ENCODE measurements at places on chromosomes 4 and X.

DNA sequence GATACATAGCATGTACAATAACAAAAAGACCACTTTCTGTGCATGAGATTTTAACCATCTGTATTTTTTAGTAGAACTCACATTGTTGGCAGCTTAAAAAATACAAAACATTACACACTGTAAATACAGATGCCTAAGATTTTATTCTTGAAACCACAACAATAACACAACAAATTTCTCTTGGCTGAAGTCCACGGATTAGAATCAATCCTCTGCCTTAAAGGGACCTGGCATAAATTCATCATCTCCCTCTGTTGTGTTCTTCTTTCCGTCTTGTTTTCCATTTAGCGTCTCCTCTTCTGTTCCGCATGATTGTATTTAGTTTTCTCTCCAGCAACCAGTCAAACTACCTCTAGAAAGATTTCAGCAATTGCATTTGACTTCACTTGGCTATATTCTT, 231.0 kb downstream of the SPOCK3 start:
- DNase-seq, result no peak

GRCh38 chr4:174154215-174154854, 129.1 kb downstream of the FBXO8 start:
- DNase-seq, result no peak

- DNase-seq, result no peak
Measured at GRCh38 chr4:41838590-41838989, 90.1 kb upstream of the PHOX2B start.

- DNase-seq, result no peak
Measured at GRCh38 chr4:33482773-33483172, 2761.5 kb downstream of the ARAP2 start.

- DNase-seq, result no peak
Measured at GRCh38 chr4:67988991-67989390, 25.7 kb upstream of the TMPRSS11A start.

- DNase-seq, result no peak
Measured at GRCh38 chrX:44708470-44708869, 135.4 kb upstream of the DUSP21 start.

DNA sequence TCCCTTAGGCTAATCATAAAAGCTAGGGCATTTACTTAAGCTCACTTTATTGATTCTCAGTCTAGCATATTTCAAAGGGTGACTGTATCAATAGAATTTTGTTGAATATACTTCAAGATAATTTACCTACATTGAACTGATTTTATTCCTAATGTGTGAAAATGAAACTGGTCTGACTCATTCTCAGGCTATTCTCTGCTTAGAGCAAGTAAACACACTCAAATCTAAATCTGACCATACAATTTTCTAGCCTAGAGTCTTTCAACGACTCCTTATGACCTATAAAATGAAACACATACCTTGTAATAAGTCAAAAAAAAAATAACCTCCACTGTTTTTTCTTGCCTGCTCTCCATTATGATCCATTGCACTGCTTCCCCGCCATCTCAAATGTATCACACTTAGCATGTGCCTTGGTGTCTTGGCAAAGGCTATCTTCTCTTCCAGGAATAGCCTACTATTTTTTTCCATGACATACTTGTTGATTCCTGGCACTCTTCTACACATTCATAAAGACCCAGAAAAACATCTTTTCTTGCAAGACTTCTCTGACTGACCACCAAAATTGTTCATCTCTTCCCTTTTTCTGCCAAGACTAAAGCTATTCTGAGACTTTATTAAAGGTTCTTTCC, 965.1 kb upstream of the HS3ST1 start:
- DNase-seq, result no peak

GRCh38 chr4:13092702-13093101, 391.4 kb downstream of the RAB28 start:
- no peak for DNase-seq

GRCh38 chr4:17029432-17029831, 131.0 kb upstream of the LDB2 start:
- no peak for DNase-seq

GRCh38 chr4:40305328-40306170, 29.6 kb upstream of the CHRNA9 start:
- DNase-seq, result no peak

GRCh38 chr4:7964890-7965662, 25.4 kb upstream of the AFAP1 start:
- DNase-seq, result no peak

DNA sequence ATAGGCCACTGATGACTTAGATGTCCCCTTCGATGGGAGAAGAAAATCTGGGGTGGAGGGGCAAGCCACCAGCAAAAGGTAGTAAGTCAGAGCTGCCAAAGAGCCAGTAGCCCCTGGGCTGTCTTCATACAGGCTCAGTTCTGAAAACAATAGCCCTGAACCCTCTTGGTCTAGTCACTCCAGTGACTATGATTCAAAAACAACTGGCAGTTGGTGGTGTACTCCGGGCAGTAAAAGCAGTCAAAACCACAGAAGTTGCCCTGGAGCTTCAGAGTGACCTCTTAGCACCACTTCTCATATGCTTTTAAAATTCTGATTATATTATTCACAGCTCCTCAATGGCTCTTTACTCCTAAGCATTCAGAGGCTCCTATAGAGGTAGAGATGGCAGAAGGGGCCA, 164.3 kb upstream of the MAMLD1 start:
- no peak for DNase-seq

GRCh38 chr4:148182230-148182911, 259.8 kb downstream of the NR3C2 start:
- no peak for DNase-seq

DNA sequence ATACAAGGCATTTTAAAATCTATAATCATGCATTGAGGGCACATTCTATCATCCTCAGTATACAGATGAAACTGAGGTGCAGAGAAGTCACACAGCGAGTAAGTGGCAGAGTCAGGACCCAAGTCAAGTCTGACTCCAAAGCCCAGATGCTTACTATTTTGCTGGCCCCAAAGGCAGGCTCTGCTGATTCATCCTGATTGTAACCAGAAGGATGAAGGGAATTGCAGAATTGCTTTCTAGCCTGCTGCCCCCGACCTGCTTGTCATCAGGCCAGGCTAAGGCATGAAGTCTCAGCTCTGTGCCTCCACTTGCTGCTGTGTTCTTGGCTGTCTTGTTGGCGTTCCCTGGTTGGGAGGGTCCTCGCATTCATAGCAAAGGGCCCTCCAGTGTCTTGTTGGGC, 62.7 kb downstream of the SLC9A6 start:
- DNase-seq, result no peak

DNA sequence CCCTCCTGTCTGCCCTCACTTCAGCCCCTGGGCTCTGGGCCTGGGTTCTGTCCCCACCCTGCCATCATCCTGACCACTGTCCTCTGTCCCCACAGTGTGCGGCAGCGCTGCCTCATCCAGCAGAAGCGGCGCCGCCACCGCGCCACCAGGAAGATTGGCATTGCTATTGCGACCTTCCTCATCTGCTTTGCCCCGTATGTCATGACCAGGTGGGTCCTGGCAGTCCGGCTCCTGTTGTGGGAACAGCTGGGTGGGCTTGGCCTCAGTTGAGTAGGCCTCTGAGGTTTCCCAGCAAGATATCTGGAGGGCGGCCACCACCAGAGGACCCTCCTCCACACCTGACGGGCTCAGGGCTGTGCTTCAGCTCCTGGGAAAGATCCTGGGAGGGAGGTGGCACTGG, 2.2 kb downstream of the GPR78 start:
- no peak for DNase-seq

- no peak for DNase-seq
Measured at GRCh38 chr4:85509882-85510631, 35.1 kb downstream of the ARHGAP24 start.

DNA sequence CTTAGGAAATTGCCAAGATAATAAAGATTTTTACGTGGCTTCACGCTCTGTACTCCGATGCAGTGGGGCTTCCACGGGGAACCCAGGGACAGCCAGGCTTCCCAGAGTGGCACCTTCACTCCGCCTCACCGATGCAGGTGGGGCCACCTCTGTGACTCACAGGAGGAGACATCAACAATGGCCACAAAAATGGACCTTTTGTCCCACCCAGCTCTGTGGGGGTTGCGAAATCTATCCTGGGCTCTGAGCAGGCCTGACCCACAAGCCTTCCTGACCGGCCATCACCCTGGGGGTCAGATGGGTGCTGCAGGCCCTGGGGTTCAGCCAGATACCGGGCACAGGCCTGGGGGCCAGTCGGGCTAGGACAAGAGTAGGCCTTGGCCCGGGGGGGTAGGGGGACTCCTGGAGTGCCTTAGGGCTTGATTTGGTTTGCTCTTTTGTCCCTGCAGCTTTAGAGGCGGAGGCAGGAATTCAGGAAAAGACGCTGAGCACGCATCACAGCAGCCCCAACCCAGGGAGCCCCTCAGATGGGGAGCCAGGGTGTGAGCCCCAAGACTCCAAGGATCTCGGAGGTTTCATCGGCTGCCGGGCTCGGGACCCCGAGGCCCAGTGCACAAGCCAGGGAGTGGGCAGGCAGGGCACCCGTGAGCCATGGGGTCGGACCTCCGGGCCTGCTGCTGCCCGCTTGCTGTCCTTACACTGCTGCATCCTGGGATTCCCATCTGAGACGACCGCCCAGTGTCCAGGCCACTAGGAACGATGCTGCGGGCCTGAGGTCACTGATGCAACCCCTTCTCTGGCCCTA, 136.5 kb upstream of the NKX1-1 start:
- no peak for DNase-seq

GRCh38 chrX:151183233-151183753, 6.9 kb downstream of the GPR50 start:
- DNase-seq, result no peak

GRCh38 chr4:123449780-123450179, 53.2 kb downstream of the SPRY1 start:
- no peak for DNase-seq

GRCh38 chr4:166257891-166258290, 384.9 kb downstream of the TLL1 start:
- no peak for DNase-seq

GRCh38 chr4:138291431-138291830, 49.3 kb upstream of the SLC7A11 start:
- no peak for DNase-seq

- no peak for DNase-seq
Measured at GRCh38 chr4:177315767-177316464, 6.2 kb downstream of the NEIL3 start.

GRCh38 chr4:99008051-99008450, 12.5 kb downstream of the METAP1 start:
- DNase-seq, result no peak

- no peak for DNase-seq
Measured at GRCh38 chr4:147785129-147785528, 53.2 kb downstream of the ARHGAP10 start.

- no peak for DNase-seq
Measured at GRCh38 chr4:113350576-113350975, 301.1 kb downstream of the ANK2 start.

- DNase-seq, result no peak
Measured at GRCh38 chrX:81890521-81890920, 688.6 kb downstream of the SH3BGRL start.

DNA sequence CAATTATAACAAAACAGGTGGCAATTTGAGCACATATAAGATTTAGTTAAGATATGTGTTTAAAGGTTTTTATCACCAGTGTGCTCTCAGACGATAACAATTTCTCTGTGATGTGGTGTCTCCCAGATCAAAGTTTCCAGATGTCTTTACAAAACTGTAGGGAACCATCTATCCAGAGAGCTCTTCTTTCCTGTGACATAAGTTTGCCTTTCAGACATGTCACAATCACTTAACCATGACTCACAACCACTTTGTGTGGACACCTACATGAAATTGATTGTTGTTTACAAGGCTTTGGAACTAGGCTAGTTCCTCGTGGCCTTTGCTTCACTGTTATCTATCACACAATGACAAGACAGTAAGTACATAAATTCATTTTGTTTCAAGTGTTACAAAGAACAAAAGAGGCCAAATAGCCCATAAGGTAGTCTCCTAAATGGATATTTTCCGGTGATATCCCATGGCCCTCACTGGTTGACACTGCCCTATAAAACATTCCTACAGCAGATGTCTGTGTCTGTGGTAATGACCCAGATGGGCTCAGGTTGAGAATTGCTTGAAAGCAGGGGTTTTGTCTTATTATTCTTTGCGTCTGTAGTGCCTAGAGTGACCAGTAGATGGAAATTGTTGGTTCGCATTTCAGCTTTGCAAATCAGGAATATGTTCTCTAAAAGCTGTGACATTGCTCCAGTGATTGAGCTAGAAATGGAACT, 297.8 kb upstream of the FAM241A start:
- DNase-seq, result no peak

DNA sequence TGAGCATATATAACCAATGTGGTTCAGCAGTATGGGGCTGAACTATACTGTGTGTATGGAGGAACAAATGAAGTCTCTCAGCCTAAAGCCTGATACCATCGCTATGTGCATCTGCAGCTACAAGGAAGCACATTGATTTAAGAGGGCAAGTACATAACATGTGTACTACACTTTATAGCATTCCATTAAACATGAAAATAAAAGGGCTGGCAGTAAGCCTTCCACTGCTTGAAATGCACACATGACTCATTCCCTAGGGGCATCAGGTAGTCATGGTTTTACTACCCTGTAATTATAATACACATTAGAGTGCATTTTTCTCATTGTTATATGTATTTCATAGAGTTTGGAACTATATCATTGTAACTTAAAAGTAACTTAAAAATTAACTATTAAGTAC, 51.2 kb downstream of the SMARCA1 start:
- no peak for DNase-seq

GRCh38 chrX:111088628-111089027, 7.4 kb upstream of the PAK3 start:
- DNase-seq, result no peak

- no peak for DNase-seq
Measured at GRCh38 chrX:111876646-111877045, 665 bp downstream of the TRPC5OS start.

GRCh38 chrX:102113367-102113766, 12.1 kb upstream of the TCEAL2 start:
- no peak for DNase-seq

- no peak for DNase-seq
Measured at GRCh38 chr4:1751919-1752283, 30.6 kb downstream of the TACC3 start.

DNA sequence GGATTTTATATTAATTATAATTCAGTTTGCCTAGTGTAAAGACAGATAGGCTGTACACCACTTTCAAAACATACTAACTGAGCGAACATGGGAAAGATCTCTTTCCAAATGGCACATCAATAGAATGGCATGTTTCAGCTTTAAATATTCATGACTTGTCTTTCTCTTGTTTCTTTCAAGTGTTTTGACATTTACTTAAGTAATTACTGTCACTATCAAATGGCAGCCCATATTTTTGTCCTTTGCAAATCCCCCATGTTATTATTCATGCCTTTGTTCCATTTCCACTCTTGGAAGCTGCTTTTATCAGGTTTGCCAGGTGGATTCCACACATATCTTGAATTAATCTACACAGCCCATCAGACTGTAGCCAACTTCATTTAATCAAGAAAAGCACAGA, 89.2 kb upstream of the GLRA2 start:
- no peak for DNase-seq

GRCh38 chr4:150656891-150657290, 74.9 kb downstream of the MAB21L2 start:
- DNase-seq, result no peak

DNA sequence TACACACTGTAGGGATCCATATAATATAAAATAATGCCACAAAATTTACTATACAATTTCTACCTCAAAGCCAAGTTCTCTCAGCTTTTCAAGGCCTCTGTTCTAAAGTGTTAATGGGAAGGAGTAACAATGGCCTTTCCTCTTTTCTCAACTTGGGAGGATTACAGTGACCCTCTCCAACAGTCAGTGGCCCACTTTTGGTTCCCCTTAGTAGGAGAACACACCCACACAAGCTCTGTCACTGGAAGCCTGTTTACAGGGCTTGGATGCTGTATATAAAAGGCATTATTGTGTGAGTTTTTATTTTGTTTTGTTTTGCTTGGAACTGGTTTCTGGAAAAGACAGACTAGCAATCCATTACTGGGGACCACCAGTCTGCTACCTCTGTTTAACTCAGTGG, 1.8 kb downstream of the ARHGEF6 start:
- no peak for DNase-seq
